ENCODE measurements at places on chromosomes 1 and 21.

DNA sequence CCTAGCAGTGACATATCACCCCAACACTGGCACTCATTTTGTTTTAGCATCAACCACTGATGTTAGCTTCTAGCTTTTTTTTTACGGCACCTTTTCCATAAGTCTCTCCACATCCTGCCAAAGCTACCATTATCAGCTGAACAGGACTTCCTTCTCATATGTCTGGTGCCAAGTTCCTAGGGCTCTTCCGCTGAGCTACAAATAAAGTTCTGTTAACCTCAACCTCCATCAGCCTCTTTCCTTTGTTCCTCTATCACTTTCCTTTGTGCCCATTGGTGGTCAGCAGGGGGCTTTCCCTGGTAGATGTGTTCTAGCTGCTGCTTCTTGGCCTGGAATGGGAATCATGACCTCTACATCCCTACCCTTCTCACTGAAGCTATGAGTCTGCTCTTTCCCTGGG, 163.8 kb downstream of the FAF1 start:
- no peak for DNase-seq

GRCh38 chr1:15283526-15283925, 36.5 kb downstream of the FHAD1 start:
- DNase-seq = no peak

GRCh38 chr1:93839307-93839706, 39.7 kb downstream of the DNTTIP2 start:
- peak; percentile 18 for DNase-seq

GRCh38 chr1:25572708-25573590, 29.5 kb downstream of the LDLRAP1 start:
- peak; percentile 57 for DNase-seq

GRCh38 chr1:229070168-229070567, 200.7 kb upstream of the RAB4A start:
- DNase-seq = peak; percentile 51

GRCh38 chr1:233819042-233819441, 85.4 kb upstream of the SLC35F3 start:
- no peak for DNase-seq

- DNase-seq = no peak
These were observed 11.6 kb downstream of the REG4 start for GRCh38 chr1:119799599-119800177.

DNA sequence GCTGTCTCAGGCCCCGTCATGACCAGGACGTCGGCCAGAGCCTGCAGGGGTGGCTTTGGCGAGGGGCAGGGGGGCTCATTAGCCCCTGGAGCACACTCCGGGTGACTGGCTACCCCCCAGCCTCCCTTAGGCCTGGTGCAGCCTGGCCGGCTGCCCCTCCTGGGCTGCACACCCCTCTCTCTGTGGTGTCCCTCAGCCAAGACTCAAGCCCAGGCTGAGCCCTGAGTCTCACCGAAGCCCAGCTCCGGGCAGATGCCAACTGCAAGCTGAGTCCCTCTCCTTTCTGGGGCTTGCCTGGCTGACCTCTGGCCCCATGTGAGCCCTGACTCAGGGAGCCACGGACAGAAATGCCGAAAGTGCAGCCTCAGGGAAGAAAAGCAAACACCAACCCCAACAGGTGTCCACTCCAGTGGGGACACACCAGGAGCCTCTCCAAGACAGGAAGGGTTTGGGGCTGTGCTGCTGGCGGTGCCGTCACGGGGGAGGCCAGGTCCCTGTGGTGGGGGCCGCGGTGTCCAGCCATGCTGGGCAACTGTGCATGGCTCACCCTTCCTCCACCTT, 5.3 kb upstream of the IBA57 start:
- no peak for DNase-seq

DNA sequence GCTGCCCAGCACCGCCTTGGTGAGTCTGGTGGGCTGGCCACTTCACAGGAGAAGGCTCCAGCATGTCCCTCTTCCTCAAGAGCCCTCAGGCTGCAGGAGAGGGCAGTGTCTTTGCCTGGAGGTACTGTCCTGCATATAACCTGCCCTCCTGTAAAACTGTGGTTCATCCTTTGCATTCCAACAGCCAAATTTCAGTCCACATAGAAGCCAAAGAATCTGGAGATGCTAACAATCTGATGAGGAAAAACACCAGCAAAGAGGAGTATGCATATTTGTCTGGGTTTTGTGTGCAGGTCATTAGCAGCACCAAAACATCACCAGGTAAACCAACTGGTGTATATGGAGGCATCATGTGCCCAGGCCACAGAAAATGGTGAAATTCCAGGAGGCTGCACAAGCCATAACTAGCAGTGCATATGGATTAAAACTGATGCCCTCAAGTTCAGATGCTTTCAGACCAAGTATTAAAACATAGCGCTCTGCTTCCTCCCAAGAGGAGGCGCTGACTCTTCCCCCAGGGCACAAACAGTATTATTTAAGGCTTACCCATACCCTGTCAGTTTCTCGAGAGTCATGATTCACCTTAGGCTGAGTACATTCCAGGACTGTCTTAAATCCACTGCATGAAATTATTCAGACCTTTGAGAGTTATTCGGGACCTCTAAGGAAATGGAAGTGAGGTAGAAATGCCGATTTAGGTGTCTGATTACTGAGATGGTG, 150.5 kb upstream of the COA6 start:
- no peak for DNase-seq

- no peak for DNase-seq
These were observed 51.6 kb downstream of the ZNF644 start for GRCh38 chr1:90970208-90970607.

DNA sequence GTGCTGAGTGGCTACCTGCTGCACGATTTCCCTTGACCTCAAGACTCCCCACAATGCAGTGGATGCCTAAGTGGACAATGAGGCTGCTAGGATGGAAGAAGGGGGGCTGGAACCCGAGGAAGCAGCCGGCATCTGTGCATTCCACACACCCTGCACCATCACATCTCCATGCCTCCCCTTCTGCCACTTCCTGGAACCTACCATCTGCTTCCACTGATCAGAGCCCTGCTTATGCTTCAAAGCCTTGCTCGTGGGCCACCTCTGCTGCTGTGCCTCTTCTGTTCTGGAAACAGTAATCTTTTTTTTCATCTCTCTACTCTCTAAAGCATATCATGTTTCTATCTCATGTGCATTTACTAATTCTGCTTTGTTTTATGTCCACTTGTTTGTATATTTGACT, 66.2 kb upstream of the WDR26 start:
- DNase-seq = peak; percentile 25

DNA sequence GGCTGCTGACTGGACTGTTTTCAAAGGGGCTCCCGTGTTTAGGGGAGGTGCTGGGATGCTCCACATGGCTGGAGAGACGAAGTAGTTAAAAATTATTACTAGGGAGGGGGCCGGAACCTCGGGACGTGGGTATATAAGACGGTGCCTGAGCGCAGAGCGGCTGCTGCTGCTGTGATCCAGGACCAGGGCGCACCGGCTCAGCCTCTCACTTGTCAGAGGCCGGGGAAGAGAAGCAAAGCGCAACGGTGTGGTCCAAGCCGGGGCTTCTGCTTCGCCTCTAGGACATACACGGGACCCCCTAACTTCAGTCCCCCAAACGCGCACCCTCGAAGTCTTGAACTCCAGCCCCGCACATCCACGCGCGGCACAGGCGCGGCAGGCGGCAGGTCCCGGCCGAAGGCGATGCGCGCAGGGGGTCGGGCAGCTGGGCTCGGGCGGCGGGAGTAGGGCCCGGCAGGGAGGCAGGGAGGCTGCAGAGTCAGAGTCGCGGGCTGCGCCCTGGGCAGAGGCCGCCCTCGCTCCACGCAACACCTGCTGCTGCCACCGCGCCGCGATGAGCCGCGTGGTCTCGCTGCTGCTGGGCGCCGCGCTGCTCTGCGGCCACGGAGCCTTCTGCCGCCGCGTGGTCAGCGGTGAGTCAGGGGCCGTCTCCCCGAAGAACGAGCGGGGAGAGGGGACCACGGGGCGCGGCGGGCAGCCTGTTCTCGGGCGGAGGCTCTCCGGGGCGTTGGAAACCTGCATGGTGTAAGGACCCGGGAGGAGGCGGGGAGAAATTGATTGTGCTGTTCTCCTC, at the start of gene CHODL:
TSS of gene CHODL (plus strand) at position 163 of the 793 bp plus-strand sequence. CDS start at position 554, 391 bp downstream.
- DNase-seq = no peak

- peak; percentile 69 for DNase-seq
These were observed 36.8 kb upstream of the PPP1R15B start for GRCh38 chr1:204448344-204448964.

- peak; percentile 77 for DNase-seq
These were observed 2.9 kb downstream of the MTARC1 start for GRCh38 chr1:220789532-220790147.

DNA sequence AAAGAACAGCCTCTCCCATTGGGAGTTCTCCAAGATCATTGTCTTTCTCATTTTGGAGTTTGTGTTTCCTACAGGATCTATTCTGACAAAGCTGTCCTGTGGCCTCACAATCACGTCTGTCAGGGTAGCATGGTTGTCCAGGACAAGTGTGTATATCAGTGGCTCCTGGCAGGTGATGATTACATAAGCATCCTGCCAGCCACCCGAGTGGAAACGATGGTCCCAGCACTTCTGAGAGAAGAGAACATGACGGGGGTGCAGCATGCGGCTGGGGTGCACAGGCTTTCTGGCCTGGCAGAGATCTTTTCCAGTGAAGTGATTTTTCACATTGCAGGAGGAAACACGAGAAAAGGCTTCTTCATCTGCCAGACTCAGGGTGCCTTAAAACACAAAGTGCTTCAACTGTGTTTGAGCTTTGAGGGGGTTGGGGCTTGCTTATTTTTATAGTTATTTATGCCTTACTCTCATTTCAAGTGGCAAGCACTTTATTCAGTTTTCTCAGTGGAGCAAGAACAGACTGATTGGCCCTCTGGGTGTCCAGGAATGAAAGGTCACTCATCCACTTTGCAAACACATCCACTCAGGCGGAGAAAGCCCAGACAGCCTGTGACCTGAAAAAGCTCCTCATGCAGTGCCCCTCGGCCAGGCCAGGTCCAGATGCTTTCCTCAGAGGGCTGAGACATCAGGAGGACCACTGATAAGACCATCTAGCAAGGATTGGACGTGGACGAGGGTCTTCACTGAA, 186.0 kb downstream of the DUSP10 start:
- no peak for DNase-seq

DNA sequence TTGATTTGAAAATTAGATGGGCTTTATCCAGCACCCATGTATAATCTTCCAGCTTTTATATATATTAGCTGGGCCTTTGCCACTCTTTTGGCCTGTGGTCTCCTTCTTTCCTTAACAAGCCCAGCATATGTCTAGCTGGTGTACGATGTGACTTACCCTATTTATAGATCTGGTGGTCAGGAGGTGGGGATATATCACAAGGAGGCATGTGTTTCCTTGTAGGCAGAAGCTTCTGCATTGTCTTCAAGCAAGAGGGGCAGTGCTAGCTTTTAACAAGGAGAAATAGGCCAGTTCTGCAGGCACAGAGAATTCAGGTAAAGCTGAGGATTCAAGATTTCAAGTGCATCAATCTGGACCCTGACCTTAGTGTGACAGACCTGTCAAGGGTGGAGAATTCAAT, 38.0 kb upstream of the DNASE2B start:
- DNase-seq = no peak

GRCh38 chr1:117654493-117655219, 48.8 kb downstream of the TENT5C start:
- peak; percentile 32 for DNase-seq

DNA sequence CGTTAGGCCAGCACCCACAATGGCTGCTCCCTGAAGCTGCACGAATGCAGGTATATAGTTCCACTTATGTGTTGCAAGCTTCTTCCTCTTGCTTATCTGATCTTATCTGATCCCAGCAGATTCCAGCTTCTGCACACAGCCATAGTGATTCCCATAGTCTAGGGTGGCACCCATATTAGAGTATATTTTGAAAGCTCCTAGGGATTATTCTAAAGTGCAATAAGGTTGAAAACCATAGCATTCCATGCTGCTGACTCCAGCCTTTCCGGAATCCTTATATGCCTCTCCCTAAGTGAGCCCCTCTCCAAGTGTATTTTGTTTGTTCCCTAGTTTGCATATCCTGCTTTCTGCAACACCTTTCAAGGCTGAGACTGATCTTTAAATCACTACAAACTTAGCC, 432.0 kb downstream of the SETD4 start:
- no peak for DNase-seq

DNA sequence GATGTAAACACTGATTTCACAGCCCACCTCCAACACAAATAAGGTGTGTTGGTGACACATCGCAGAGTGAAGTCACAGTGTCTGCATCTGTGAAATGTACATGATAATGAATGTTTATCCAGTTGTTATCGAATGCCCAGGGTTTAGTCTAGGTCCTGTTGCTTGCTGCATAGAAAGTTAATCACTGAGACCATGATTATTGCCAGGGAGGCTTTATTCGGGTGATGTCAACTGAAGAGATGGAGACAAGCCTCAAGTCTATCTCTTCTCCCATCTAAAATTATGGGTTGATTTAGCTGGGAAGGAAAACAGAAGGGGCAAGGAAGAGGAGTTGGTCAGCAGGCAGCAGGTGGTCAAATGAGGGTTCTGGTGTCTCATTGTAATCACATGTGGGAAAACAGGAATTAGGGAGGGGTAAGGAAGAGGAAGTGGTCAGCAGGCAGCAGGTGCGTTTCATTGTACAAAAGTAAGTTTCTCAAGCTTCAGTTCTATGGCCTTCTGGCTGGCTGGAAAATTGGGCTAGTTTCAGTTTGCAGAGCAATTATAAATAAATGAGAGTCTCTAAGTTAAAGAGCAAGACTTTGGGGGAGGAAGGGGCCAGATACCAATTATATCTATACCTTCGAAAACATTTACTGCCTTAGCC, 146.3 kb upstream of the DNAH14 start:
- peak; percentile 68 for DNase-seq

- peak; percentile 38 for DNase-seq
These were observed 5.3 kb upstream of the SFT2D2 start for GRCh38 chr1:168220470-168220871.

- DNase-seq = no peak
These were observed 2.6 kb upstream of the C1orf198 start for GRCh38 chr1:230870916-230871315.

GRCh38 chr1:8497210-8497819, 179.4 kb downstream of the SLC45A1 start:
- peak; percentile 69 for DNase-seq

DNA sequence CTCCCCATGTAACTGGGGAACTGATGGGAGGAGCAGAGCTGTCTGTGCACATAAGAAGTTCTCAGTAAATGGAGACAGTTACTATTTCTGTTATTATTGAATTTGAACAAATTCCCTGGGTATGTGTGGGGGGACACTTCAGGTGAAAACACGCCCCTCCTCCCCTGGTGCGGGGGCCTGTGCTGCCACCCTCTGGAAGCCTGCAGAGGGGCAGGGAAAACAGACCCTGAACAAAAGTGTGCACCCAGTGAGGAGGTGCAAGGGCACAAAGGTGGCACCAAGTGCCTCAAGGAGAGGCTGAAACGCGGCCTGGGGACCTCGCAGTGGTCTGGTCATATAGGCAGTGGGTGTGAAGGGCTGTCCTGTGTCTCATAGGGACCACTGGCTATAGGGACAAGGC, 18.2 kb upstream of the NADK start:
- DNase-seq = peak; percentile 30

DNA sequence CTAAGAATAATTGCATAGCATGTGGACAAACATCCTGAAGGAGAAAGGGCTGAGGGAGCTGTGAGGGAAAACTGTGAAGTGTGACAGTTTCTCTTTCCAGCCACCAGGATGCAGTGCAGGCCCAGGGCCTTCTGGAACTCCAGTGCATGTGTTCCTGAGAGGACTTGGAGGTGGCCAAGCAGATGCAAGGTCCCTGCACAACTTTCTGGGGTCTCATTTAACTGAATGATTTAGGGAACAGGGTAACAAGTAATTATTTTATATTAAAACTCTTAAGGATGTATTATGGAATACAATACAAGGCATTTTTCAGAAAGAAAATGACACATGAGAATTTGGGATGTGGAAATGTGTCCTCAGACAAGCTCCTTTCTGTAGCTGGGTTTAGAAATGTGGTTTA, 61.2 kb upstream of the MCOLN3 start:
- peak; percentile 66 for DNase-seq
